ENCODE measurements at places on chromosomes 2 and 18. TPM values are rescaled to one million over a fixed set of nuclear protein-coding genes. Genes with fewer than 3 reads are reported as not detected.

UPP2 gene
- total RNA-seq, result not detected

SERPINB11 gene
- not detected for total RNA-seq

FAM117B gene
- 4.4 TPM for total RNA-seq

OBSL1 gene
- total RNA-seq, result 17.1 TPM

COL4A4 gene
- 0.93 TPM for total RNA-seq

CD8B gene
- not detected for total RNA-seq

ARHGAP28 gene
- total RNA-seq, result 14.1 TPM

MEX3C gene
- 64.9 TPM for total RNA-seq

NOSTRIN gene
- total RNA-seq, result 0.07 TPM

PRKAG3 gene
- not detected for total RNA-seq

CFAP65 gene
- not detected for total RNA-seq

MRPS9 gene
- total RNA-seq, result 30.2 TPM

OR6B2 gene
- total RNA-seq, result not detected

ANKRD36 gene
- total RNA-seq, result 157 TPM

ADAM23 gene
- total RNA-seq, result 11.2 TPM

EGR4 gene
- total RNA-seq, result not detected

PJVK gene
- total RNA-seq, result 0.80 TPM

AKAIN1 gene
- total RNA-seq, result not detected

FEV gene
- not detected for total RNA-seq

CYP20A1 gene
- total RNA-seq, result 43.1 TPM

TMSB10 gene
- 2,814 TPM for total RNA-seq

MATN3 gene
- 3.5 TPM for total RNA-seq

CMPK2 gene
- total RNA-seq, result 1.1 TPM

HOXD12 gene
- not detected for total RNA-seq

ABI2 gene
- total RNA-seq, result 53.8 TPM

MC2R gene
- not detected for total RNA-seq

NEU4 gene
- not detected for total RNA-seq

SCG2 gene
- total RNA-seq, result not detected

MAP3K19 gene
- not detected for total RNA-seq

PDE11A gene
- total RNA-seq, result 0.27 TPM

SERPINB7 gene
- total RNA-seq, result not detected

ANTXR1 gene
- 20.6 TPM for total RNA-seq

MREG gene
- 5.5 TPM for total RNA-seq

RAD51AP2 gene
- not detected for total RNA-seq

ATG4B gene
- 52.5 TPM for total RNA-seq

GALR1 gene
- total RNA-seq, result not detected

SLC25A52 gene
- 0.13 TPM for total RNA-seq

TPO gene
- not detected for total RNA-seq

ZNF804A gene
- under 0.01 TPM for total RNA-seq

PDE1A gene
- 0.27 TPM for total RNA-seq

RTP5 gene
- not detected for total RNA-seq

THUMPD2 gene
- total RNA-seq, result 13.7 TPM

SRD5A2 gene
- under 0.01 TPM for total RNA-seq

GALNT14 gene
- 2.4 TPM for total RNA-seq

FHOD3 gene
- total RNA-seq, result not detected

PLA2R1 gene
- total RNA-seq, result 21.4 TPM

APOB gene
- 1.3 TPM for total RNA-seq

TNP1 gene
- total RNA-seq, result not detected

HOXD9 gene
- total RNA-seq, result not detected

Data from thoracic aorta endothelial cell (primary cell).